ENCODE measurements at places on chromosomes 7 and 10.

DNA sequence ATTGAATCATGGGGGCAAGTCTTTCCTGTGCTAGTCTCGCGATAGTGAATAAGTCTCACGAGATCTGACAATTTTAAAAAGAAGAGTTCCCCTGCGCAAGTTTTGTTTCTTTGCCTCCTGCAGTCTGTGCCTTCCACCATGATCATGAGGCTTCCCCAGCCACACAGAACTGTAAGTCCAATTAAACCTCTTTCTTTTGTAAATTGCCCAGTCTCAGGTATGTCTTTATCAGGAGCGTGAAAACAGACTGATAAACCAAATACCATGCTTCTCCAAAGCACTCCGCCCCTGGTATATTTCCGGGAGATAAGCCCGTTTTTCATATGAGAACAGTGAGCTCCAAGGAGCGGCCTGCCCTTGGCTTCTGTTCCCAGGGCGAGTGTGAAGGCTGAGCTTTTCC, 118.9 kb downstream of the EVX1 start:
- DNase-seq, result no peak

GRCh38 chr10:72692994-72693781, 1.2 kb downstream of the MCU start:
- DNase-seq, result no peak

GRCh38 chr7:4282434-4283223, 399.5 kb upstream of the FOXK1 start:
- DNase-seq, result no peak

DNA sequence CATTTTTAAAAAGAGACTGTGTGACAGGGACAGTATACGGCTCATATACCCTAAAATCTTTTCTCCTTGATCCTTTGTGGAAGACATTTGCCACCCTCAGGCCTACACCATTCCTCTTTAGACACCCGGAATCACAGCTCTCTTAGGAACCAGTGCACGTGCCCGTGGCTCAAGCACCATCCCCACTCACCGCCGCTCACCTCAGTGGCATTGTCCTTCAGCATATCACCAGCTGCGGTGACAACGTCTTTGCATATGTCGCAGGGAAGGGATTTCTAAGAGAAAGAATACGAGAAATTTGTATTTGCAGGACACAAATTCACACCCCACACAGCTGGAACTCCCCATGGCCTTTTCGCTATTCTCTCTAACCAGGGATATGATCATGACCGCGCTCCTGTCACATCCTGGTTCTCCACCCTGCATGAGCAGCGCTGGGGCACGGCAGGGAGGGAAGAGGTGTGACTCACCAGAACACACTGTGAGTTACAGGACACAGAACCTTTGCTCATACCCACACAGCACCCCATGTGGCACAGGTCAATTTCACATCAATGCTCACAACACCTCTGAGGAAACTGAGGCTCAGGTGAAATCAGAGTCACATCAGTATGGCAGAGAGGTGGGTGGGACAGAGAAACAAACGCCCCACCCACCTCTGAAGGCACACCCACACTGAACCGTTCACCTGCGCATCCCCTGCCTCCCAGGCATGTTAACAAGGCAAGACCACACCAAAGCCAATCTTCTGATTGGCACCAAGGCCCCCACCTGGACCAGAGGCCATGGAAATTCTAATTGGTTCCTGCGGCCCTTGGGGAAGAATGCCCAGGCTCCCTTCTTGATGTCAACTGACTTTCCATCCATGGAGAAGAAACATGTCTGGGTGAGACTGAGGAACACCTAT, 19.2 kb downstream of the PSAP start:
- no peak for DNase-seq

DNA sequence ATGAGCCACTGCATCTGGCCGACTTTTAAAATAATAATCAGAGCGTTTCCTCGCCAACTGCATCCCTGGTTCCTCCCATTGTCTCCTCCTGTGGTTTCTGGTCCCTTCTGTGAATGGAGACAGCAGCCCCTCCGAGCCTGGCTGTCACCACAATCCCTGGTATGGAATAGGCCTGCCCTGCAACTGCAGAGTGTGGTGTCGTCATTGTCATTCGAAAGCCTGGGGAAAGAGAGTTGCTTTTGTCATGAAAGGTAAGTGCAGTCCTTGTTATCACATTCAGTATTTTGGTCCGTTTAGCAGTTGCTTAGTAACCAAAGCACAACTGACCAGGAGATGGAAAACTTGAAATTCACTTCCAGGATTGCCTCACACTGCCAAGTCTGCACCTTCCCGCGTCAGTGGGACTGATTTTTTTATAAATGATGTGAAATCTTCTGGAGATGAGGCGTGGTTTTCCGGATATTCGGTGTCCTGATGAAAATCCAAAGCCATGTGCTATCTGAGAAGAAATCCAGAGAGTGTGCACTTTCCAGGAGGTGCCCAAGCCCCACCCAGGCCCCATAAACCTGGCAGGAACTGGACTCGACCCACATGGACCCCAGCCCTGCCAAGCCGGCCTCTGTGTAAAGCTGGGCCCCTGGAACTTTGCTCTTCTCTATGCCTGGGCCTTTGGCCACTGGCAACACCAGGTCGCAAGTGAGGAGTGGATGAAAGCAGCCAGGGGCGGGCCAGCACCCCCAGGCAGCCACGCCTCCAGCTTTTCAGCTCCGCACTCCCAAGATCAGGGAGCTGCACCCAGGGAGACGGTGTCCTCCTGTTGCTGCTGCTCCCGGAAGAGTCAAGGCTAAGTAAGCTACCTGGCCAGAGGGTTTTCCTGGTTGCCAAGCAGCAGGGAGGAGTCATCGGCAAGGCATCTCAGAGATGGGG, 133.7 kb upstream of the SH2B2 start:
- DNase-seq, result no peak

DNA sequence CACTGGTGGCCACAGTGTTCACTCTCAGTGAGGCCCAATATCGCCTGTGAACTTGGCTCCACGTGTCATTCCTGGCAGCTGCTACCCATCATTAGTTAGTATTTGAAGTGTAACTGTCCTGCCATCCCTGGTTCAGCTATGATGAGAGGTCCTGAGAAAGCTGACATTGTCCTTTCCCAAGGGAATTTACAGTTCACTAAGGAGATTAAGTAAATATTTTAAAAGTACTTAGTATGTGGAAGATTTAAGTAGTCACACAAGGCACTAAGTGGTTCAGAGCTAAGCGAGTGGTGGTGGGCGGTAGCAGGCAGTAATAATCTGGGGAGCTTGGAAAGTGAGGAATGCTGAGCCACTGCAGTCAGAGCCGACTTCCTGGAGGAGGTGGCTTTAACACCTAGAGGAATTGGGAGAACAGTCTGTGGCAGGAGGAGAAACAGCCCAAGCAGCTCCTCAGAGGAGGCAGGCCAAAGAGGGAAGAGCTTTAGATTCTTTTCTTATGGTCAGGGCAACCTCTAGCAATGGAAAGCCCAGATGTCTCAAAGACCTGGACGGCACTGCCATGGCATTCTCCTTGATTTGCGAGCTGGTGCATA, 519.7 kb downstream of the LRMDA start:
- DNase-seq, result no peak

DNA sequence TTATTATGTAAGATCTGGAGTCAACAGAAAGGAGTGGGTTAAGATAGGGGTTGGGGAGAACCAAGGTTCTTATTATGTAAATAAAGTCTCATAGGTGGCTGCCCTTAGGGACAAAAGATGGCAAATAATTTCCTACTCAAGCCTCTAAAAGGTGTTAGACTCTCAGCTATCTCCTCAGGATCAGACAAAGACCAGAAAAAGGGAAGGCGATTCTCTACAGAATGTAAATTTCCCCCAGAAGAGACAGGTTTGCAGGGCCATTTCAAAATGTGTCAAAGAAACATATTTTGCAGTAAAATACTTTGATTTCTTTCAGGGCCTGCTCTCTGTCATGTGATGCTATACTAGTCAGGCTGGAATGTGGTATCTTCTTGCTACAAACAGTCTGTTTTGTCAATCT, 80.3 kb downstream of the MICU1 start:
- no peak for DNase-seq

GRCh38 chr10:62317257-62317656, 48.6 kb upstream of the RTKN2 start:
- no peak for DNase-seq

- DNase-seq, result no peak
Measured at GRCh38 chr7:123209786-123210185, 10.0 kb upstream of the SLC13A1 start.

- no peak for DNase-seq
Measured at GRCh38 chr10:124497196-124497881, 35.7 kb downstream of the LHPP start.

GRCh38 chr7:107622894-107623293, 37.7 kb upstream of the SLC26A4 start:
- DNase-seq, result no peak

DNA sequence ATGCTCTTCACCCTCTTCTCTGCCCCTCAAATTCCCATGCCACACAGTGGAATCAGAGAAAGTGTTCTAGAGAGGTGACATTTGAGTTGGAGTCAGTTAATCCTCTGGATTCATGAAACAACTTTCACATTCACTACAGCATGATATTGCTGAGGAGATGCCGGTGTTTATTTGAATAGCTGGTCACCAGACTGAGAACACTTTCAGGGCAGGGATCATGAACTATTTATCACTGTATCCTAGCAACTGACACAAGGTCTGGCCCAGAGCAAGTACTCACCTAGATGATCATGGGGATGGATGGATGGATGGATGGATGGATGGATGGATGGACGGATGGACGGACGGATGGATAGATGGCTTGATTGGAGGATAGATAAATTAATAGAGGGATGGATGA, 116.7 kb upstream of the ZMIZ1 start:
- DNase-seq, result peak; percentile 31

GRCh38 chr7:24870766-24871165, 109.2 kb downstream of the OSBPL3 start:
- DNase-seq, result no peak

DNA sequence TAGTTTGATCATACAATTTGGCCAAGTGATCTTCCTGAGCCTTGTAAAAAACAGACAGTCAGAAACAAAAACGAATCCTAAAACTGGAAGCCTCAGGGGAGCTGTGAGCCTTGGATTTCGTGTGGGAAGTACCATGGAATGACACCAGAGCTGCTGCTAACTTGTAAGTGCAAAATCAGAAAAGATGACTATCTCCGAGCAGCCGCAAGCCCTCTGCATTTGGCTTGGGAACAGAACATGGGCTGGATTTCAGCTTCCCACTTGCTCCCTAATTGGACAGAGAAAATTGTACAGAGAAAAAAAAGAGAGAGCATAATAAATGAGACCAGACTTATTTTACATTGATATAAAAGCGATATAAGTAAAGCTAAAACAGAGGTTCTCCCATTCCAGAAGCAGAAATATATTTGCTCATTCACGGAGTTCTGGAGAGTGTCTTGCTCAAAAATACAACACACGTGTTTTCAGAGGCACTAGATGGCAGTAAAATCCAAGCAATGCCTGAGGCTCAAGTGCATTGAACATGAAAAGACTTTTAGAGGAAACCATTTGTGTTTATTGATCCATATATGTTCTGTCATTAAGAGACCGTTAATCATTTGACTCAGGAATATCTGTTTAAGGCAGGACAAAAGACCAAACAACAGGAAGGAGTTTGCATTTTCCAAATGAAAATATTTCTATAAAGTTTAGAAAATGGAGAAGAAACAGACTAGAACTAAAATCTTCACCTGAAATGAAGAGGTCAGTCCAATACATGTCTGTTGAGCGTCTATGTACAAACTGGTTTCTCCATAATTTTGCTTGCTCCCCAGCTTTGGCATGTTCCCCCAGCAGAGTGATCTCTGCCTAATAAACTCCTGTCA, 78.3 kb upstream of the SLC26A5 start:
- DNase-seq, result peak; percentile 9

DNA sequence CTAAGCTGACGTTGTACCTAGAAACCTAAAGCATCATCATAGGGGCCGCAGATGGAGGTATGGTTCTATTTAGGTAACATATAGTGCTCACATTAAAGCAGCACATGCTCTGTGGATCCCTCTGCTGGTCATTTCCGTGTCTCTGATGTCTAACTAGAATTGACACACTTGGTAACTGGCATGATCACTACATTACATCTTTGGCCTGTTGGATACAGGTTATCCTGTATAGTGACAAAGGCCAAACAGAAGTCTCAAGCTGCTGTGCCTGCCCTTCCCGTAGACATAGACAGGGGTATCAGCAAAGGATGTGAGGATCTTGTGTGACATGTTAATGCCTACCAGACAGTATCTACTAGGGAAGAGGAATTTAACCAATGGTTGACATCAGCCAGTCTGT, 51.2 kb downstream of the KIF5B start:
- DNase-seq, result no peak

DNA sequence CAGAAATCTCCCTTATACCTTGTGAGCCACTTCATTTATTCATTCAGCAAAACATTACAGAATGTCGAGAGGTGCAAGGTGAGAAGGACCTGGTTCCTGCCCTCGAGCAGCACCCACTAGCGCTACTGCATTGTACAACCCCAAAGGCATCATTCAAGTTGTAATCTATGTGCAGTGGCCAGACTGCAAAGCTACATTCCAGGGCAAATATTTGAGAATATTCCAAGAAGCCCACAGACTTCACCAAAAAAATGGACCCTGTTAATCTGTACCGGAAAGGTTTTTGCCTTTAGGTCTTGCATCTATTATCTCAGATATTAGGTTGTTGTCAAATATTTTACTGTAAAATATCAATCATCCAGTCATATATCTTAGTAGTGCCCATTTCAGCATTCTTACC, 295.4 kb upstream of the FZD1 start:
- DNase-seq, result no peak

- no peak for DNase-seq
Measured at GRCh38 chr10:77594471-77594783, 43.2 kb downstream of the KCNMA1 start.

DNA sequence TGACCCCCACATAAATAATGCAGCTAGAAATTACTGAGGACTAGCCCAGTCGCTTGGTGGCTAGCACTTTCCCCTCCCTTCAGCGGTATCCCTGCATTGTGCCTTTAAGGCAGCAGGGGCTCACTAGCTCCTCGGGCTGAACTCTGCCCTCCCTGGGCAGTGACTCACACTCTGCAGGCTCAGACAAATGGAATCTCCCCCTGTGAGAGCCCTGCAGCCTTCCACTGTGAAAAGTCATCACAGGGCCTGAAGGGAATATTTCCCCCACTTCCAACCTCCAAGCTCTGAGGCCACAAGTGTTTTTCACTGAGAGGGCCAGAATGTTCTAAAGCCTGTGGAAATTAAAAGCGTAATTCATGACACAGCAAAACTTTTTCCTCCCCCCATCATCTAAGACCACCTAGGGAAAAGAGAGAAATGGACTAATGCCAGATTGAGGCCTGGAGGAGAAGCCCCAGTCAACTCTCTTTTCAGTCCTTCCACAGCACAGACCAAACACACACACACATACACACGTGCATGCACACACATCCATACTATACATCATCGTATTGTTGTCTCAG, 93.6 kb upstream of the COL1A2 start:
- DNase-seq, result no peak

GRCh38 chr7:133517766-133518165, 264.9 kb downstream of the EXOC4 start:
- DNase-seq, result no peak

GRCh38 chr10:43078986-43079273, 2.1 kb downstream of the RET start:
- DNase-seq, result no peak

DNA sequence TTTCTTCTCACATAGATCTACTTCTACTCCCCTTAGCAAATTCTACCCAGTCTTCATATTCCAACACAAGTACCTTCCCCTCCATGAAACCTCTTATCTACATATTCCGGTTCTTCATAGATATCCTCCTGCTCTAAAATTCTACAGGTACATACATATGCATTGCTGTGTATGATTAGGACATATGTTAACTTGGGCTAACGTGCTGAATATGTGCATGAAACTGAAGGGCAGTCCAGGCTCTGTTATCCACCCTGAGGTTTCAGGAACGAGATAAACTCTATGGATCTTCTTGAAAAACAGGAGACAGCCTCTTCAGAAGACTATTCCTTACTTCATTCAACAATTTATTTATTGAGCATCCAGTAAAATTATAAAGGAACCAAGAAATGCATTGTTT, 31.5 kb downstream of the TM9SF3 start:
- DNase-seq, result no peak

Measured in NCI-H774 (cell line).